ENCODE measurements at places on chromosomes 11 and 22. TPM values are rescaled to one million over a fixed set of nuclear protein-coding genes. Genes with fewer than 3 reads are reported as not detected.

GRCh38 chr11:127203490-127203889 is 202.9 kb upstream of the KIRREL3 start:
- no peak for DNase-seq

GRCh38 chr11:19714387-19715363 is 2.0 kb downstream of the NAV2 start:
- DNase-seq: no peak

DNA sequence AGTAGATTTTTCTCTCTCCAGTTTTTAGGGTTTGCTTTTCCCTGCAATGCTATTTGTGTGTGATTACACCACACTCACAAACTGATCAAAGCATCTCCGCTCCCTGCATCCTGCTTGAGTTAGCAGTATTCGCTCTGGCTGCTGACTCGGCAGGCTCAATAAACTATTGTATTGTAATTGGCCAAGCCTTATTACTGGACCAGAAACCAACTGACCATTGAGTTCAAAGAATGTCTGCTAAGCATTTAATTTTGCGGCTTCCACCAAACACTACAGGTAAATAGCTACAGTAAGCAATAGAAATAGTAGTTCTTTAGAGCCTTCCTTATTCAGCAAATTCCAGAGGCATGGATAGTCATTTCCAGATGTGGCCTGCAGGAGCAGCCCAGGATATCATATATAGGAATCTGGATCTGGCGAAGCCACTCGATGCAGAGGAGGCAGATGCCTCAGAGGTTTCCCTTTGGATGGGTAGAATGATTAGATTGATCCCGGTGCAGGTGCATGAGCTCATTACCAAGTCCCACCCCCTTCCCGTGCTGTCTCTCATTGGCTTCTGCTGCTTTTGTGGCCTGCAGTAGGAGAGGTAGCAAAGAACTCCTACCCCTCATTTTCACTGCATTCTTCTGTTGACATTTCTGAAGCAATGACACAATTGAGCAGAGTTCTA is 77.3 kb downstream of the COMMD9 start:
- no peak for DNase-seq

Gene PPP1CA
- 137 TPM for total RNA-seq

Measured in NCI-H460 (cell line).